ENCODE measurements at places on chromosomes 6 and 20.

DNA sequence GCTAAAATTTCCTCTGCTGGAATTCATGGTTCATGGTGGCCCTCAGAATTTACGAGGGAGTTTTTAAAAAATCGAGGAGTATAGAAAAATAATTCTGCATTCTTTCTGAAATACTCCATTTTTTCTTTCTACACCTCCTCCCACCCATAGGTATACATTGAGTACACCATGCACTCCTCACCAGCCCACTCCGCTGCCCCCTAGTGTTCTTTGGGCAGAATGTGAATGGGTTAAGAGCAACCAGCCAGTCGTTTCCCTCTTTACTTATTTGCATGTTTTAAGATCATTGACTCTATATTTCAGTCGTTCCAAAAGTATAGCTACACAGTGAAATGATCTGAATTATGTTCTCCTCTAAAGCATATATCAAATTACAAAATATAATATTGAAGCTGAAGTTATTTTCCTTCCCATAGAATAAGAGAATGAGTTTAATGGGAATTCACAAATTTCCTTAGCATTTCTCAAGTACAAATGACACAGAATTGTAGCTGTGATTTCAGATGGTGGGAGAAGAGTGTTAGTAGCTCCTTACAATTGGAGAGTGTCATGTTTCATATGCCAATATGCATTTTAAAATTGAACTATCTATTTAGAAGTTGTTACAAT is 977.7 kb upstream of the SLC35B3 start:
- DNase-seq, result no peak

- DNase-seq, result no peak
Measured at GRCh38 chr20:44706301-44707017, 8.7 kb upstream of the CCN5 start.

DNA sequence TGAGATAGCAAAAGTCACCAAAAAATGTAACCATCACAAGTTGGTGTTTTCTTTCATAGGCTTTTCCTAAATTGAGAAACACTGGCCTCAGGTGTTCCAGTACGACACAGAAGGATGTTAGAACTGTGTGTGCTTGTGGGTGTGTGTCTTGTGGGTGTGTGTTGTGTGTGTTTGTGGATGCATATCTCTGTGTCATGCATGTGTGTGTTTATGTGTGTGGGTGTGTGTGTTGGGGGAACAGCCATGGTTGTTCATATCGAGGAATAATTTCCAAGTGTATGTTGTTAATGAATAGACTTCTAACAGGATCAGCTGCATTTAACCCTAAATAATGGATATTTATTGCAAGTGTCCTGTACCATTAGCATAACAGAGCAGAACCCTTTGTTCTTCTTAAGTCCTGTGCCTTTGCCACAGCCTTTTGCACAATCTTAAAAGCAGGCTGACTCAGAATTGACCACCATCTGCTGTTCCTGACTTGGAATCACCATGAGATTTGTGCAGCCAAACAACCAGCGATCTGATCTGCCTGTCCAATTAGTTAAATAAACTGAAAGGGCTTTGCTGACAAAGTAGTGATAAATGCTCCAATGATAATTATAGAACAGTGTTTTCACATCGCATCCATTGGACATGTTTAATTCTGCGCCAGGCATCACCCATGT is 7.6 kb downstream of the CD93 start:
- no peak for DNase-seq

GRCh38 chr6:149922642-149923326 is at the start of gene RAET1G:
RAET1G (minus strand) TSS chr6:149923121; CDS start chr6:149923010, 111 bp downstream.
- DNase-seq, result peak; percentile 92

DNA sequence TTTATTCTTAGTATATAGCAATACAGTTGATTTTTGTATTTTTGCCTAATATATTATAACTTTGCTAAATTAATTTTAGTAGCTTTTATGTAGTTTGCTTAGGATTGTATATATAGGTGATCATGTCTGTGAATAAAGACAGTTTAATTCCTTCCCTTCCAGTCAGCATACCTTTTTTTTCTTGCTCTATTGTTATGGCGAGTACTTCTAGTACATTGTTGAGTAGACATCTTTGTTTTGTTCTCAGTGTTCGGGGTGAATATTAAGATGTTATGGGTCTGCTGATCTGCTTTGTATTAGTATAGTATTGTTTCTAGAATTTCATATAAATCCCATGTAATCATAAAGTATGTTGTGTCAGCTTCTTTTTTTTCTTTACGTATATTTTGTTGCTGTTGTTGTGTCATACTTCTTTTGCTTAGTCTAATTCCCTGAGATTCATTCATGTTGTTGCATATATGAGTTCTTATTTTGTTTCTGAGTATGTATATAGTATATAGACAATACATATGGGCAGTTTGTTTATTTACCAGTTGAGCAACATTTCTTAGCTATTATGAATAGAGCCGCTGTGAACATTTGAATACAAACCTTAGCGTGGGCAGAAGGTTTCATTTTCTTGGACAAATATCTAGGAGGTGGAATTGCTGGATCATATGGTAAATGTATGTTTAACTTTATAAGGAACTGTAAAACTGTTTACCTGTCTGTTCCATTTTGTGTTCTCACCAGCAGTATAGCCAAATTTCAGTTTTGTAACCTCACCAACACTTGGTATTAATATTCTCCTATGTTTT is 25.5 kb downstream of the NCOA3 start:
- DNase-seq, result no peak

DNA sequence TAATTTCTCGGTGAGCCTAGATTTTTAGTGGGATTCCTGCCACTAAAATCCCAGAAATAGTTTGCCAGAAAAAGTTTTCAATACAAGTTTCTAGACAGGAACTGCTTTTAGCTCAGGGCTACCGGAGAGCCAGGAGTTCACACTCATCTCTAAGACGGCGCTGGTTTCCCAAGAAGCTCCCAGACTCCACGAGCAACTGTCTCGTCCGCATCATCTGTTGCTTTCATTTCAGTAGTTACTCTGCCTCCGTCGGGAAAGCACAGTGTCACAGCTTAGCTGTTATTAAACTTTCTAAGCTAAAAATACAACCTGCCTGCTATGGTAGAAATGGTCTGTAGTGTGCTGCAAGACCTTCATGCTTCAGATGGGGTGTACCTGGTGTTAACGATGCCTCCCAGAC is 197.3 kb upstream of the SNX9 start:
- DNase-seq, result no peak

- DNase-seq, result peak; percentile 24
Measured at GRCh38 chr6:170113141-170113540, 177.7 kb downstream of the DLL1 start.

DNA sequence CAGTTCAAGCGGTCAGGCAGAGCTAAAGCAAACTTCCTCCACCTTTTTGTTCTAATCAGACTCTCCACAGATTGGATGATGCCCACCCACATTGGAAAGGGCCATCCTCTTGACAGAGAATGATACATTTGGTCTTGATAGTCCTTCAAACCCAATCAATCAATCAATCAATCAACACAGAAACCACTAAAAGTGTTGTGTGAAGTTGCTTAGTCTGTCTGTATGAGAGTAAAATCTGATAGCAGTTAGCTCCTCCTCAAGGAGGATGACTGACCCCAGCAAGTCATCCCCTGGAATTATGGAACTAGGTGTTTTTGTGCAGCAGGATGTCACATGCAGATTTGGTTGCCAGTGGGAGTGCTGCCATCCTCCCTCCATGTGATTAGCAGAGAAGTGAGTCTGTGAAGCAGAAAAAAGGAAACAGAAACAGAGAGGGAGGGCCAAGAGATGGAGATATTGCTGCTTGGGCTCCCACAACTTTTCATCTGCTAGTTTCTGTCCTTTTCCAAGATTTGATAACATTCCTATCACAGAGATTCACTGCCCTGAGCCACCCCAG is 32.0 kb upstream of the SSTR4 start:
- DNase-seq, result no peak

GRCh38 chr6:7894262-7895124 is 16.1 kb downstream of the TXNDC5 start:
- DNase-seq, result peak; percentile 1

DNA sequence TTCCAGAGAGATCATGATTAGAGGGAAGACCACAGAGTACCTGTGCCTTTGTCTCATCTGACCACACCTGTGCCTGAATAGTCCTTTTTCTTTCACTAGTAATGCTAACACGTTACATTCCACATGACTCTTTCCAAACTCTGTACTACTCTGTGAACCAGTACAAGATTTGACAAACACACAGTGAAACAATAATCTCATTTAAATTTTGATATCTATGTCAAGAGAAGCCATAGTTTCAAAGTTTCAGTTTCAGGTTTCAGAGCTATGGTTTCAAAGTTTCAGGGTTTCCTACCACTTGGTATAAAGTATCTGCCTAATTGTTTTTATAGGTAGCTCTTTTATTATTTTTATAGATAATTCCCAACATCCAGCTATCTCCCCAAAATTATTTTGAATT is 62.0 kb upstream of the PHACTR2 start:
- no peak for DNase-seq

GRCh38 chr6:12113190-12113577 is 101.1 kb downstream of the HIVEP1 start:
- DNase-seq, result no peak

All from spleen (tissue), 13 donors.